ENCODE measurements at places on chromosomes 12 and 14.

DNA sequence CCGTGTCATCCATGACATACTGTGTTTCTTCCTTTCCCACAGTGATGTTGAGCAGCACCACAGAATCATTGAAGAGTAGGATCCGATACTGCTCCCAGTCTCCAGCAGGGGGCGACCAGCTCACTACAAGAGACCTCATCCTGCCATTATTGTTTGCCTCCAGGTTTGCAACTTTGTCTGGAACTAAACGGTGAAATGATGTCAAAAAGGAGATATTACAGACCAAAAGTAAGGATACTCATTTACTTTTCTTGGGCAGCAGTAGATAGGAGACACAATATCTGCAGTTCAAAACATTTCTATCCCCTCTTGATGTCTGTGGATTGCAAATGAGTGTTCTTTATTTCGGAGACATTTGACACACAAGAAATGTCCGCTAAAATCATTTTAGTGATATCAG is 47.2 kb downstream of the PTPRB start:
- peak; percentile 73 for DNase-seq

DNA sequence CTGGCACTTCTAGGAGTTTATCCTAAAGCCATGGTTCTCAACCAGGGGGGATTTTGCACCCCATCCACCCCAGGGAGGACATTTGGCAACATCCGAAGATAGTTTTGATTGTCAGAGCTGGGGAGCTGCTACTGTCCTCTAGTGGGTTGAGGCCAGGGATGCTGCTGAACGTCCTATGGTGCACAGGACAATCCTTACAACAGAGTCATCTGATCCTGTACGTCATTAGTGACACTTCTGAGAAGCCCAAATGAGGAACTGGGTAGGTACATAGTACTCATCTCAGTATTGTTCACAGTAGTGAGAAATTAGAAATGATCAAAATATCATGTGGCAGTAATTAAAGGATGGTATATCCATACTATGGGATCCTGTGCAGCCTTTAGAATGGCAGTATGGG is 185.1 kb downstream of the CHST11 start:
- no peak for DNase-seq

DNA sequence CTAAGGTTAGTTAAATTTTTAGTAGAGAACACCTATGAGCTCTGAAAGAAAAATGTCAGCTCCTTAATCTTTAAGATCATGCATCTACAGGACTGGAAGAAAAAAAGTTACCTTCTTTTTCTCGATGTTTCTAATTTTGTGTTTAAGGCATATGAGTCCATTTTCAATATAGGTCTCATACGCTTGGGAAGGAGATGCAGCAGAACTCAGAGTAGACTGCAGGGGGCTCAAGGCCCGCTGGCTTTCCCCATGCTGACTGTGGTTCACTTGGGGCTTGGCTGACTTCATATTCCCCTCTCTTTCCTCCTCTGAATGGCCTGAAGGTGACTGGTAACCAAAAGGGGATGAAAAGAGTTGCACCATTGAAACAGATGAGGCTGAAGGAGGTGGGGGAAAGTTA is 1.5 kb downstream of the CAPRIN2 start:
- peak; percentile 34 for DNase-seq

GRCh38 chr14:77549451-77549850 is 50.8 kb upstream of the ISM2 start:
- DNase-seq, result no peak

GRCh38 chr12:26698186-26698585 is 134.8 kb downstream of the ITPR2 start:
- no peak for DNase-seq

GRCh38 chr14:73625706-73626105 is 13.4 kb downstream of the ACOT6 start:
- DNase-seq, result no peak

Measured in stimulated activated CD4-positive, alpha-beta T cell treated with anti-CD3 and anti-CD28 coated beads, Interleukin-15, amount 100 ng/mL, for 24 hours (primary cell).